ENCODE measurements at places on chromosomes 1 and 21.

GRCh38 chr1:240210026-240210425 lies 118.3 kb downstream of the FMN2 start:
- DNase-seq, result no peak

- no peak for DNase-seq
These were observed 1.0 kb downstream of the ROR1 start for GRCh38 chr1:63774617-63775417.

DNA sequence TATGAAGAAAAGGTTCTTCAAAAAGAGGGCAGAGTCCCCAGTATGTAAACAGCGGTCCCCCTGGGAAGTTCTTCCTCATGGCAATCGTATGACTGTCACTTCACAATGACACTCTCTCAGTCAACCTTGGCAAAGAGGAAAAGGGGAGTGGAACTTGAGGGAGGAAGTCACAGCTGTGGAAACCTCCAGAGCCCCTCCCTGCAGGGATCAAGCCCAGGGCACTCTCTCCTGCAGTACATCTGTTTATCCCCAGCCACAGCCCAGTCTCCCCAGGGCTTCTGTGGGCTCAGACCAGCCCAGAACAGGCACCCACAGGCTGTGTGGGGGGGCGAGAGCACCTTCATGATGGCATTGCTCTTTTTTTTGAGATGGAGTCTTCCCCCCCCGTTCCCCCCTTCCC lies 2.0 kb downstream of the ATP13A2 start:
- no peak for DNase-seq

DNA sequence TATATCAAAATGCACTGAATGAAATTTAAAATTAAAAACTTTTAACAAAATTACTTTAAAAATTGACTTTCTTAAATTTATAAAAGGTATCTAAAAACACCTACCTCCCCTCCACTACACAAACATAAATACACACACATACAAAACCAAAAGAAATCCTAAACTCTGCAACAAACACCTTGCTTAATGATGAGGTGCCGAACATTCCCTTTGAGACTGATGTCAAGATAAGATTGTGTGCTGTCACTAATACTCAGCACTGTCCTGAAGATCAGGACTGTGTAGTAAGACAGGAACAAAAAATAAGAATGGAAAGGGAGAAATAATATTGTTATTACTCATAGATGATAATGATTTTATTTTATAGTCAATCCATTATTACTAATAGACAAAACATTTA lies 45.1 kb downstream of the CD53 start:
- DNase-seq, result no peak

DNA sequence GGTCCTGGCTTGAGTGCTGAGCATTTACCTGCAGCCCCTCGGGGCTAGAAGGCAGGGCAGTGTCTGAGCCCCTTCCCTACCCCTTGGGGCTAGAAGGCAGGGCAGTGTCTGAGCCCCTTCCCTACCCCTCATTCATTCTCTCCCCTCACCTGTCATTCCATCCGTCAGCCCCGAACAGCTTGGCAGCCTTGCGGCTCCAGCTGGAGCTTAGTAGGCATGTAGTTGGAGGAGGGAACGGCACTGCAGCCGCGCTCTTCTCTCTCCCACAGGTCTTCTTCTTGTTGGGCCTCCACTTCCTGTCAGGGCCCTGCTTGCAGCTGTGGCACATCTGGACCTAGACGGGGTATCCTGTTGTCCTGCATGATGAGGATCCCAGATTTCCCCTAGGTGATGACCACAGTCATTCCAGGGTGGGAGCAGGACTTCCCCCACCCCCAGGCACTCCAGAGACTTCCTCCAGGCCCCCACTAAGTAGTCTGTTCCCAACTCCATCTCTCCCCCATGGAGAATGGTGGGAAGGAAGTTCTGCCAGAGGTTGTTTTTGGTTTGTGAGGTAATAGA lies 22.2 kb downstream of the MAPKAPK2 start:
- no peak for DNase-seq

DNA sequence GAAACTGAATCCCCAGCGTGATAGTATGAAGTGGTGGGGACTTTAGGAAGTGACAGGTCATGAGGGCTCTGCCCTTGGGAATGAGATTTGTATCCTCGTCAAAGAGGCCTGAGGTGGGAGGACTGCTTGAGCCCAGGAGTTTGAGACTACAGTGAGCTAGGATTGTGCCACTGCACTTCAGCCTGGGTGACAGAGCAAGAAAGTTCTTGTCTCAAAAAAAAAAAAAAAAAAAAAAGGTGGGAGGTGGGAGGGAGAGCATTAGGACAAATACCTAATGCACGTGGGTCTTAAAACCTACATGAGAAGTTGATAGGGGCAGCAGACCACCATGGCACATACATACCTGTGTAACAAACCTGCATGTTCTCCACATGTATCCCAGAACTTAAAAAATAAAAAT lies 24.0 kb upstream of the RERE start:
- DNase-seq, result no peak

DNA sequence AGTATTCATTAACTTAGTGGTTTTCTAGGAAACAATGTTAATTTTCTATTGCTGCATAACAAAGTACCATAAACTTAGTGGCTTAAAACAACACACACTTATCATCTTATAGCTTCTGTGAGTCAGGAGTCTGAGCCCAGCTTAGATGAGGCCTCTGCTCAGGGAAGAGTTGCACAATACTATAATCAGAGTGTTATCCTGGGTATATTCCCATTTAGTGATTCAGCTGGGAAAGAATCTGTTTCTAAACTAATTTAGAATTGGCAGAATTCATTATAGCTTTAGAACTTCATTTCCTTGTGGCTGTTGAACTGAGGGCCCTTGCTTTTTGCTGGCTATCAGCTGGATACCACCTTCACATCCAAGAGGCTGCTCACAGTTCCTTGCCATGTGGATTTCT lies 515.5 kb downstream of the BRINP3 start:
- DNase-seq, result no peak

- peak; percentile 82 for DNase-seq
These were observed 30.2 kb downstream of the LPAR3 start for GRCh38 chr1:84862810-84863251.

DNA sequence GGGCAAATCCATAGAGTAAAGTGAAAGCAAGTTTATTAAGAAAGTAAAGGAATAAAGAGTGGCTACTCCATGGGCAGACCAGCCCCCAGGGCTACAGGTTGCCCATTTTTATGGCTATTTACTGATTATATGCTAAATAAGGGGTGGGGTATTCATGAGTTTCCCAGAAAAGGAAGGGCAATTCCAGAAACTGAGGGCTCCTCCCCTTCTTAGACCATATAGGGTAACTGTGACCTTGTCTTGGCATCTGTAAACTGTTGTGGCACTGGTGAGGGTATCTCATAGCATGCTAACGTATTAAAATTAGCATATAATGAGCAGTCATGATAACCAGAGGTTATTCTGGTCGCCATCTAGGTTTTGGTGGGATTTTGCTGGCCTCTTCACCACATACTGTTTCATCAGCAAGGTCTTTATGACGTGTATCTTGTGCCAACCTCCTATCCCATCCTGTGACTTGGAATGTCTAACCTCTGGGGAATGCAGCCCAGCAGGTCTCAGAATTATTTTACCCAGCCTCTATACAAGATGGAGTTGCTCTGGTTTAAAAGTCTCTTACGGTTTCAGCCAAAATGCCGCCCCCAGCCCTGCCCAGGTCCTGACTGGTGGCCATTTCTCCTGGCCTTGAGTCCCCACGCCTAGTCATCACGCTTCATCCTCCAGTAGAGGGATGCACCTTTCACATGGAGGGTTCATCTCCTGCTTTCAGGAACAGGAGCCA lies 982 bp upstream of the TRIM17 start:
- no peak for DNase-seq

- no peak for DNase-seq
These were observed 285.0 kb downstream of the LRRC40 start for GRCh38 chr1:69920426-69920825.

DNA sequence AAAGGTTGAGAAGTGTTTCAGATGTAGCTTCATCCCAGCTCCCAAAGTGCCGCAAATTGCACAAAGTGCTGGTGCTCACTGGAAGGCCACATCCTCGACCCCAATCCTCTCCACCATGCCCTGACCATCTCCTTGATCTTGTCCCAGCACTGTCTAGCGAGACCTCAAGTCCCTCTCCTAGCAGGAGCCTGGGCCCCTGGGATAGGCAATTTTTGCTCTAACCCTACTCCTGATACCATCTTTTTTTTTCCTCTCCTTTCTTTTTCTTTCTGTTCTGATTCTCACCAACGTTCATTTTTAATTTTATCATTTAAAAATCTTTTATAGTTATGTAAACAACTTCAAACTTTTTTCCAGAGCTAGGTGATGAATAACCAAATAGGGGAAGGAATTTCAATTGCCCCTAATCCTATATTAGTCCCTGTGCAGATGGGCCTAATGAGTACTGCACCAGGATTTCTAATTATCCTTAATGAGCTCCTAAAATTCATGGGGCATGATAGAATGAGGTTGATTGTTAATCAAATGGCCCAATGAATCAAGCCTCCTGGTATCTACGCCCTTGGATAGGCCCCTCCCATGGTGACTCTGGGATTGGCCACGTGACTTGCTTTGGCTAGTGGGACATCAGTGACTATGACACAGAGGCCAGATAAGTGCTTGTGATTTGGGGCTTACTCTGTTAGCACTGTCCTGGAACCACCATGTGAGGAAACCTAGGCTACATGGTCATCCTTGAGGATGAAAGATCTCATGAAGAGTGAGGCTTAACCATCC lies 41.5 kb upstream of the TENT5B start:
- no peak for DNase-seq
